ENCODE measurements at places on chromosomes 1 and 21.

- DNase-seq, result no peak
Observed at GRCh38 chr21:16154951-16155635, 425.3 kb downstream of the USP25 start.

GRCh38 chr1:172971241-172971640, 79.5 kb downstream of the TNFSF18 start:
- DNase-seq, result no peak

DNA sequence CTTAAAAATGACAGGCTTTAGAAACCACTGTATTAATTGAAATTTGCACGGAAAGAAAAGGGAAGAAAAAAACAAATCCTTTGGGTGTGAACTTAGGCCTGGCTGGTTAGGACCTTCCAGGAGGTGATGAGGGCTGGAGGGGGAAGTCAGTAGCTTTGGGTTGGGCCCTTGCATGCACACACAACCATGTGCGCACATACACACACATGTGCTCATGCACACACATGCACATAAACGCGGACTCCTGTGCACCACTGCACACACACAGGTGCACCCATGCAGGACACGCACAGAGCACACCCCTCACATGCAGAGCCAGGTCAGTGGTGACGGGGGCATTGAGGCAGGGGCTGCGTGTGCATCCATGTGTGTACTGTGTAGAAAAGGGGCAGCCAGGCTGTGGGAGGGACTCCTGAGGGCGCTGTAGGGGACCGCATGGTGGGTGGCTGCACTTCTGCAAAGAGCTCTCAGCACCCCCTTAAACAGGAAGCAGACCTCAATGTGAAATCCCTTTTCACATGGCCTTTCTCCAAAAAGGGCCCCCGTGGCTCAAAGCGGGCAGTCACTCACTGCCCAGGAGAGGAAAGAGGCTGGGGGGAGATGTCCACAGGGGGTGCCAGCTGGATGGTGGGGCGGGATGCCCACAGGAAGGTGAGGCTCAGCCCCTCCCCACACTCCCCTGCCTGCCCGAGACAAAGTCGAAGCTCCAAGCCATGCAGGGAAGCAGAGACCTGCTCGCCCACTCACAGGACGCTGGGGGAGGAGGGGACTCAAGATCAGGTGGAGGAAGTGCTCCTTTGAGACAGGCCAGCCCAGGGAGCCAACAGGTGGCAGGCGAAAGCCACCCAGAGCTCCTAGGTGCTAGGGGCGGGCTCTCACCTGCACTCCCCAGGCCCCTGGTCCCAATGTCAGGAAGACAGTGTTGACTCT, 95.2 kb downstream of the ITPKB start:
- peak; percentile 54 for DNase-seq

DNA sequence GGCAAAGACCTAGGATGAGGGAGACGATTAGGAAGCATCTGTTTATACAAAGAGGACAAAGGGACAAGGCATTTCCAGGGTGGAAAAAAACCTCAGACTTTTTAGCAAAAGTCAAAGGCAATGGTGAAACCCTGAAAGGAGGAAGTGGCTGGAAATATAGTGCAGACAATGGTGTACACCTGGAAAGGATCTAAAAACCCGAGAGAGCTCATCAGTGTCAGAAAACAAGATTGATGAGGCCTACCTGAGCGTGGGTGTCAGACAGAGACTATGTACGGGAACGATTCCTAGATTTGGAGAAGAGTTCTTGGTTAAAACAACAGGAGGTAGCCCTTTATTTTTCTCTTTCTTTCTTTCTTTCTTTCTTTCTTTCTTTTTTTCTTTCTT, 68.8 kb upstream of the HUNK start:
- DNase-seq, result no peak

DNA sequence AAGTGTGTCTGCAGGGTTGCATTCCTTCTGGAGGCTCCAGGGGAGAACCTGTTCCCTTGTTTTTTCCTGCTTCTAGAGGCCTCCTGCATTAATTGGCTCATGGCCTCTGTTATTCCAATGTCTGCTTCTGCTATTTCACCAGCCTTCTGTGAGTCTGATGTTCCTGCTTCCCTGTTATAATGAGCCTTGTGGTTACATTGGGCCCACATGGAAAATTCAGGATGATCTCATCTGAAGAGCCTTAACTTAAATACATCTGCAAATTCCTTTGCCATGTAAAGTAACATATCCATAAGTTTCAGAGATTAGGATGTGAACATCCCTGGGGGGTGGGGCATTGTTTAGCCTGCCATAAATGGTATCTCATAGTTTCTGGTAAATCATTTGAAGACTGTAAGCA, 181.1 kb downstream of the RWDD3 start:
- DNase-seq, result no peak

DNA sequence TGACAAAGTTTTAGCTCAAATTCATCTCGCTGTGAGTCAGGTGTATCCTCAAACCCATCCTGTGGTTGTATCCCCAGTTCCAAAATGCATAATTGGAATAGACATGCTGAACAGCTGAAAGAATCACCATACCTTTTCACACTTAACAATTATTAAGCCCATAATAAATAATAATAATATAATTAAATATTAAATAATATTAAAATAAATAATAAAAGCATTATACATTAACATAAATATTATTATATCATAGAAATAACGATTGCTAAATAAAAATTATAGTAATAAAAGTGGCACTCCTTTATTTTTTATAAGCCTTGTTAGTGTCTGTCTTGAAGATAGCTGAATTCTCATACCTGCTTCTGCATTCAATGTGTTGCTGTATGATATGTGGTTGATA, 257.5 kb upstream of the B3GALT2 start:
- no peak for DNase-seq

GRCh38 chr21:42545317-42545716, 31.7 kb downstream of the SLC37A1 start:
- no peak for DNase-seq

- no peak for DNase-seq
Observed at GRCh38 chr1:209597499-209597898, 14.0 kb downstream of the CAMK1G start.

DNA sequence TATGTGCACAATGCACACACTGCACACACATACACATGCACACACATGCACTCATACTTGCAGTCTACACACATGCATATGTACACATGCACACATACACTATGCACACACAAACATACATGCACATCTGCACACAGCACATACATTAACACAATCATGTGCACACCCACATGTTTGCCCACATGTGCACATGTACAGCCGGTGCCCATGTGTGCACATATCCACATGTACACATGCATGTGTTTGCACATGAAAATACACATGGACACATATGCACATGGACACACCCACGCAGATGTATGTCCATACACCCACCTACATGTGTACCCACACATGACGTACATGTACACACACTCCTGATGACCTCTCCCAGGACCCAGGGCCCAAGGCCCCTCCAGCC, 105.1 kb upstream of the ACTRT2 start:
- DNase-seq, result no peak

- DNase-seq, result no peak
Observed at GRCh38 chr1:160740133-160740688, 1.2 kb downstream of the SLAMF7 start.

DNA sequence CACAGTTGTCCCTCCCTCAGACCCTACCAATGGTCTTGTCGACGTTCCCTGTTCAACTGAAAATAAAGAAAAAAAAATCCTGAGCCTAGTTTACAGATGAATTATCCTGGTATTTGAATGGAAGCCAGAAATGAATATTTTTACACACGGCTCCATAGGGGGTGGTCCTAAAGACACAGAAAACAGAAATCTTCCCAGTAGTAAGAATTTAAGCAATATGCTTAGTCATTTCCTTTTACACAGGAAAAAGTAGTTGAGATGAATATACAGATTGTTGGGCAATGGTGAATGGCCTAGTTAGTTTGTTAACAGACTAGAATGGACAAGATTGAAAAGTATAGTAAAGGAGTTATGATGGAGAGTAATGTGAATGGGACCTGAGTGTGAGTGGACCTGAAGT, 67.4 kb downstream of the RGS18 start:
- no peak for DNase-seq

DNA sequence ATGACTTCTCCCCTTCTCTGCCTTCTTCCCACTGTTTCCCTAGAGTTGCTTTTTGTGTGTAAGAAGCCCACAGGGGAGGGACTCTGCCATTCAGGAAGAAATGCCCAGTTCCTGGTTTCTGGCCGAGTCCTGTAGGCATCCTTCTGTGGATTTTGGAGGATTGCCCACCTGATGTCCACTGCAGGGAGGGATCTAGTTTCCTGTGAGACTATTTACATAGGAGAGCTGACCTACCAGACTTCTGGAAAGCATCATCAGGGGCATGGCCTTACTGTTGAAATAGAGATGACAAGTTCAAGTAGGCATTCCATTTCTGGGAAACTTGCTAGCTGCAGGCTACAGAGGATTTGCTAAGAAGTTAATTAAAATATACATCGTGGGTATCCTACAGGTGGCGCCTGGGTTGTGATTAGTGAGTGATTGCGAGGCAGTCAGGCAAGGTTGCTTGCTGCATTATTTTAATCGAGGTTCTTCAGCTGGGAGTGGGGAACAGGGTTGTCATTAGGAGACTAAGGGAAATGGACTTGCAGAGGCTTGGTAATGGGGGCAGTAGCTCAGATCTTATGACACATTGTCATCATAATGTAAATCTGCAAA, 148.7 kb downstream of the HHAT start:
- no peak for DNase-seq

DNA sequence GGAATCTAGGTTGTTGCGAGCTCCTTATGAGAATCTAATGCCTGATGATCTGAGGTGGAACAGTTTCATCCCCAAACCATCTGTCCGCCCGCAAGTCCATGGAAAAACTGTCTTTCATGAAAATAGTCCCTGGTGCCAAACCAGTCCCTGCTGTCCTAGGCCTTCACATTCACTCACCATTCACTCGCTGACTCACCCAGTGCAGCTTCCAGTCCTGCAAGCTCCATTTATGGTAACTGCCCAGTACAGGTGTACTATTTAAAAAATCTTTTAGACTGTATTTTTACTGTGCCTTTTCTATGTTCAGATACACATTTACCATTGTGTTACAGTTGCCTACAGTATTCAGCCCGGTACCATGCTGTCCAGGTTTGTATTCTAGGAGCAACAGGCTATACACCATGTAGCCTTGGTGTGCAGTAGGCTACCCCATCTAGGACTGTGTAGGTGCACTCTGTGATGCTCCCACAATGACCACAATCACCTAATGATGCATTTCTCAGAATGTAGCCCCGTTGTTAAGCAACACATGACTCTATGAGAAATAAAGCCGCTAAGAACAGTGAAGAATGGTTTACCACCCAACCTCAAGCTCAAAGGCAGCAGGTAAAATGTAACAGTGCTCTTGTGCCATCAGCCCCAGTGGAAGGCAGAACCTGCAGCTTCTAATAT, 2.4 kb downstream of the ECHDC2 start:
- DNase-seq, result peak; percentile 17

GRCh38 chr1:177355575-177355974, 184.8 kb downstream of the BRINP2 start:
- no peak for DNase-seq

DNA sequence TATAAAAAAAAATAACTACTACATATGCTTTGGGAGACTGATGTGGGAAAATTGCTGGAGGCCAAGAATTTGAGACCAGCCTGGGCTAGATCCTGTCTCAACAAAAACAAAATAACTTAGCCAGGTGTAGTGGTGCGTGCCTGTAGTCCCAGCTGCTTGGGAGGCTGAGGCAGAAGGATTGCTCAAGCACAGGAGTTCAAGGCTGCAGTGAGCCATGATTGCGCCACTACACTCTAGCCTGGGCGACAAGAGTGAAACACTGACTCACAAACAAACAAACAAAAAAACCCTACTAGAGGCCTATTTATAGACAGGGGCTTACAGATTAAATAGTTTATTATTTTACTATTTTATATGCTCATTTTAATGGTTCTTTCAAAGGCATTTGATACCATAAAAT, 80.0 kb downstream of the LHX4 start:
- no peak for DNase-seq

DNA sequence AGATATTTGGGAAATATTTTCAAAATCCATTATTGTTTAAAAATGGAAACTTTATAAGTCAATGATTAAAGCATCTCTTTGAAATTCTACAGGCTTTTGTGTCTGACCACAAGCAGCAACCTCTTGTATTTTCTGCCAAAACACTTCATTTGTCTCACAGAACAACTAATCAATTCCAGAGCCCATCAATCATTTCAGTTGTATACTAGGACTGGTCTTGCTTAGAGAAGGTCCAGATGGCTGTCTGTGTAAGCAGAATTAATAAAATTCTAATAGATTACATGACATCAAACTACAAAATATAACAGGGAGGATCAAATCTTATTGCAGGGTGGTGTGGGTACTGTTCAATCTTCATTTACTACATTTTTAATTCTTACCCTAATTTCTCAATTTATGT, 76.4 kb downstream of the ACBD6 start:
- DNase-seq, result no peak

- DNase-seq, result no peak
Observed at GRCh38 chr1:11563560-11564069, 84.7 kb downstream of the DISP3 start.

- no peak for DNase-seq
Observed at GRCh38 chr1:235575597-235575996, 71.3 kb upstream of the B3GALNT2 start.

GRCh38 chr1:84615790-84616189, 41.5 kb upstream of the CTBS start:
- DNase-seq, result no peak

GRCh38 chr1:176669782-176670181, 206.8 kb downstream of the PAPPA2 start:
- no peak for DNase-seq

GRCh38 chr1:205636732-205637131, 4.9 kb upstream of the ELK4 start:
- no peak for DNase-seq

DNA sequence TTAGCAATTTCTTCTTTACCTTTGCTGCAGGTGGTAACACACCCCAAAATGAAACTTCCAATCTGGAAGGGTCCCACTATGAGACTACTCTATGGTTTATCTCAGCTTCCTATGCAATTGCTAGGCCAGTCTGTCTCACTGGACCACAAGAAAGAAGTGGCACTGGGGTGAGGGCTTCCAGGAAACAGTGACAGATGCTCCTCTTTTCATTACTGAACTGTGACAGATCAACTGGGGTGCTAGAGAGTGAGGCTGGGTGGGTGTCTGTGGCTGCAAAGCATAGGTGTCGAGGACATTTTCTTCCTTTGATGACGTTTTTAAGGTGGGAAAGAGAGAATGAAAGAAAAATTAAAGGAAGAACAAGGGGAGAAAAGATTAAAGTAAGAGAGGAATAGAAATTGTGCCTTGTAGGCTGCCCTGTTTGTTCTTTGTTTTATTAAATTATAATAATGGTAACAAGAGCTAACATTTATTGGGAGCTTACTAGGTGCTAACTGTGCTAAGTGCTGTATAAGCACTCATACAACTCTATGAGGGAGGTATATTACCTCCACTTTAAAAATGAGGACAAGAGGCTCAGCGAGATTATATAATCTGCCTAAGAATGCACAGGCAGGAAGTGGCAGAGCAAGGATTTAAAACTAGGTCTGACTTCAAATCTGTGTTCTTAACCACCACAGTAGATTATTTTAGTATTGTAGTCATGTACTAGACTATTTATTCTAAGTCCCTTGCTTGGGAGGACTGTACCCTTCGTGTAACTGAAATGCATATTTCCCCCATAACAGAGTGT, 27.8 kb upstream of the DMRTA2 start:
- DNase-seq, result no peak

- DNase-seq, result no peak
Observed at GRCh38 chr1:173017792-173018191, 32.9 kb downstream of the TNFSF18 start.

GRCh38 chr1:160103658-160104408, 5.4 kb upstream of the IGSF8 start:
- no peak for DNase-seq

All from CD4-positive, alpha-beta T cell treated with Interleukin-17A for 1 hour (primary cell).